Osteoblast (primary cell): ENCODE measurements at places on chromosomes 5 and 9. TPM values are rescaled to one million over a fixed set of nuclear protein-coding genes. Genes with fewer than 3 reads are reported as not detected.
A peak's percentile ranks its signal among the peaks of the same experiment; 100 is the strongest.

SMIM33 gene
- not detected in 2 replicates for total RNA-seq

CFAP77 gene
- 0.29 and 0.36 TPM in 2 replicates for total RNA-seq

PPP3R2 gene
- not detected in 2 replicates for total RNA-seq

GRAMD2B gene
- total RNA-seq: 89.8 and 94.6 TPM in 2 replicates

IL13 gene
- total RNA-seq: under 0.01 TPM in 1 of 2 replicates, not detected in the other

PCDHGB6 gene
- 6.2 and 8.0 TPM in 2 replicates for total RNA-seq

ZNF346 gene
- 18.3 and 19.2 TPM in 2 replicates for total RNA-seq

LRRC19 gene
- under 0.01 TPM in 2 replicates for total RNA-seq

LHX6 gene
- total RNA-seq: not detected in 2 replicates

ADGRD2 gene
- not detected in 2 replicates for total RNA-seq

S1PR3 gene
- total RNA-seq: 2.7 and 3.3 TPM in 2 replicates

PCDHA9 gene
- 0.29 and 0.36 TPM in 2 replicates for total RNA-seq

ADAMTS12 gene
- 6.9 and 8.3 TPM in 2 replicates for total RNA-seq

DNA sequence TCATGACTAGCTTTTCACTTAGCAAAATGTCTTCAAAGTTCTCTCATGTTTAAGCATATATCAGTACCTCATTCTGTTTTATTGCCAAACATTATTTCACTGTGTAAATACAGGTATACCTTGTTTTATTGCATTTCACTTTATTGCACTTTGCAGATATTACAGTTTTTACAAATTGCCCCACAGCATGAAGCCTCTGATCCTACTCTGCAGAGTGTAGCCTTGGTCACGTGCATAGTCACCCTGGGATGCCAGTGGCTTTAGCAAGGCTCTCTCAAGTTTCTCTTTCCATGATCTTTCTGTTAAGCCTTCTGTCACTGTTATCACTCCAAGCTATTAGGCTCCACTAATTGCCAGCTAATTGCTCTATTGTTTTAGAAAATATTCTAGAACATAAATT is 182.2 kb upstream of the GRIA1 start:
- no peak for DNase-seq
- H3K27me3 ChIP-seq: no peaks in the 10 kb centered on the region
- no peaks in the 10 kb centered on the region for H3K4me1 ChIP-seq

GRCh38 chr9:137494104-137494544 is 35.0 kb upstream of the NSMF start:
- H3K4me1 ChIP-seq: no peaks in the 10 kb centered on the region
- H3K36me3 ChIP-seq: no peaks in the 10 kb centered on the region
- no peaks in the 10 kb centered on the region for H3K27me3 ChIP-seq
- H3K27ac ChIP-seq: no peak overlapping the region
- no peak overlapping the region for H3K4me3 ChIP-seq
- DNase-seq: peak; percentile 77

DNA sequence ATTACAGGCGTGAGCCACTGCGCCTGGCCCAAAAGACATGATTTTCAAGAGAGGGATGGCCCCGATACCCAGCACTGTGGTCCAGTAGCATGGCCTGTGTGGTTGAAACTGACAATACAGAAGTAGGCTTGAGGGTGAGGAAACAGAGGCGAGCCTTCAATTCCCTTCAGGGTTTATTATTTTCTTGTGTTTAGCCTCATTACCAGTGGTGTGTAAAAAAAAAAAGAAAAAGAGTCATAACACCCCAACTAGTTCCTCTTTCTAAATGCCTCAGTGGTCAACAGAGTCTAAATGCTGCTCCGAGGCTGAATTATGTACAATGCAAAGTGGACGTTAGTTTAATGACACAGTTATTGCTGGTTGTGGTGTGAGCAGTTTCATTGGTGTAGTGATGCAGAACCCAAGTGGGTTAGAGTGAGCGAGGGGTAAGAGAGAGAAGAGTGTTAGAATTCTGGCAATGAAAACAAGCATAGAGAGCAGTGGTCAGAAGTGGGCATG is 58.8 kb downstream of the SNX30 start:
- H3K27ac ChIP-seq: no peak overlapping the region
- no peak overlapping the region for H3K4me3 ChIP-seq
- H3K4me1 ChIP-seq: no peaks in the 10 kb centered on the region
- no peaks in the 10 kb centered on the region for H3K36me3 ChIP-seq

GRCh38 chr9:124366476-124367220 is 48.6 kb downstream of the PSMB7 start:
- peak overlapping the region; percentile 16 for H3K27ac ChIP-seq
- H3K4me1 ChIP-seq: peaks cover 31% of the 10 kb centered on the region
- H3K4me3 ChIP-seq: no peak overlapping the region

DNA sequence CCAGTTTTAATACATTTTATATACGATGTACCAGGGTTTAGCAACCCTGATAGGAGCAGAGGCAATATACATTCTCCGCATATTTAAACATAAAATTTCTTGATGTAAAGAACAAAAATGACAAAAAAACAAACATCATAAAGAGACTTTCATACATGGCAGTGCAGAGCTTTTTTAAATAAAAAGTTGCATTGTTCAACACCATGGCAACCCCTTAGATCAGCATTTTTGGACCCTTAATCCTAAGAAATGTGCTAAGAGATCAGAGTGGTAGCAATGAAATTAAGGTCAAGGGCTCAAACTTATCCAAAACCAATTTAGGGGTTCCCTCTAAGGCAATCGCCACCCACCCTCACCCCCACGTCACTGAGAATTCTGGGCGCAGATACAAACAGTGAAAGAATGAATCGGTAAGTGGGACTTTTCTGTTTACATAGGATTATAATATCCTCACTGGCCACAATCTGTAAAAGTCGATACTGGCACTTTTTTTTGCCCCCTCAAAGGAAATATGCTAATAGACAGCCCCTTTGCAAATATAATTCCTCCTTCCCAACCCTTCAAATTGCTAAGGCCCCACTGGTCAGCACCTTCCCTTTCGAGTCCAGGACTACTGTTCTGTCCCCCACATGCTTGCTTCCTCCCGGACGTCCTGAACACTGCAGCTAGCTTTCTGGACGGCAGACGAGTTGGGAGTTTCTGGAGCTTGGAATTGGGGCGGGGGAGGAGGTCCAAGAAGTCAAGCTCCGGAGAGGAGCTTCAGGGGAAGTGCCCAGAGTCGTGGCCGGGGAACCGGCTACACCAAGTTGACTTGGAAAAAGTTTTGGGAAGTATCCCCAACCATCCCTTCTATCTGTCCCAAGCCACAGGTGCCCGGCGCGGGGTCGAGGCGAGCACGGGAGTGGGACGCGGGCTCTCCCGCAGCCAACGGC is 2.2 kb downstream of the GAS1 start:
- H3K27me3 ChIP-seq: peaks cover 20% of the 10 kb centered on the region
- peaks cover 9% of the 10 kb centered on the region for H3K4me1 ChIP-seq

DNA sequence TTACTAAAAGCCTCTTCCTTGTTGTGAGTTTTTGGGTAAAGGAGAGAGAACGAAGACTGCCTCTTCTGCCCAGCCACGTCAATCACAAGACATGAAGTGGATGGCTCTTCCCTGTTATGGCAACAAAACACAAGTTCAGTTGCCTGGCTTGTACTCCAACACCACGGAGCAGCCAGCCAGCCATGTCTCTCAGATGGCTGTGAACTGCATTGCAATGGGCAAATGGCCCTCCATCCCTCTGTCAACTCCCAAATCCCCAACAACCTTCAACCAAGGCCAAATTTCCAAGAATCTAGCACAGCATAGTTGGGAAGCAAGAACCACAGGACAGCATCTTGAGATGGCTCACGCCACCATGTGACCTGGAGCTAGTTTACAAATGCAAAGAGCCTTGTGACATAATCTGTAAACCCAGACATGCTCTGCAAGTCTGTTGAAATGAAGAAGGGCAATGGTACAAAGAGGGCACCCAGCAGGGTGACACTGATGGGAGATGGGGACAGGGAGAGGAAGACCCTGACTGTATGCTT is 53.9 kb downstream of the ZNF366 start:
- H3K27ac ChIP-seq: peak overlapping the region; percentile 92
- H3K4me3 ChIP-seq: no peak overlapping the region
- H3K27me3 ChIP-seq: no peaks in the 10 kb centered on the region
- DNase-seq: no peak
- peaks cover 33% of the 10 kb centered on the region for H3K4me1 ChIP-seq

- no peak for DNase-seq
- no peak overlapping the region for H3K4me3 ChIP-seq
- H3K27ac ChIP-seq: no peak overlapping the region
- peaks cover 9% of the 10 kb centered on the region for H3K4me1 ChIP-seq
Measured at GRCh38 chr5:39257554-39257953, 38.2 kb upstream of the FYB1 start.

DNA sequence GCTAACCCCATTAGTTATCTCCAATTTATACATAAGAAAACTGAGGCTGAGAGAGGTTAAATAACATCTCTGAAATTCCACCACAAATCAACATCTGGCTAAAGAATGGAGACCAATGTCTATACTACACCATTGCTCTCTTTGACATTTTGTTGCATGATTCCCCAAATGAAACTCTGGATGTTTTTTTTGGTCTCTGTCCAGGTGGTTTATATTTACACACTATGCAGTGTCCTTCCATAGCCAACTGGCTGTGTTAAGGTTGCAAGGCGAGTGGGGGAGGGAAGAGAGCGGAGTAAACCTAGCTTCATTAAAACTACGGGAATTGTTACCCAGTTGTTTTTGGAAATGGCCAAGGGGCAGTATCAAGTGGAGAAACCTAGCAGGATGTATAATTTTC is 67.2 kb downstream of the KIF4B start:
- no peak overlapping the region for H3K27ac ChIP-seq
- no peaks in the 10 kb centered on the region for H3K27me3 ChIP-seq
- DNase-seq: no peak
- H3K4me3 ChIP-seq: no peak overlapping the region
- H3K36me3 ChIP-seq: no peaks in the 10 kb centered on the region
- peaks cover 4% of the 10 kb centered on the region for H3K4me1 ChIP-seq

DNA sequence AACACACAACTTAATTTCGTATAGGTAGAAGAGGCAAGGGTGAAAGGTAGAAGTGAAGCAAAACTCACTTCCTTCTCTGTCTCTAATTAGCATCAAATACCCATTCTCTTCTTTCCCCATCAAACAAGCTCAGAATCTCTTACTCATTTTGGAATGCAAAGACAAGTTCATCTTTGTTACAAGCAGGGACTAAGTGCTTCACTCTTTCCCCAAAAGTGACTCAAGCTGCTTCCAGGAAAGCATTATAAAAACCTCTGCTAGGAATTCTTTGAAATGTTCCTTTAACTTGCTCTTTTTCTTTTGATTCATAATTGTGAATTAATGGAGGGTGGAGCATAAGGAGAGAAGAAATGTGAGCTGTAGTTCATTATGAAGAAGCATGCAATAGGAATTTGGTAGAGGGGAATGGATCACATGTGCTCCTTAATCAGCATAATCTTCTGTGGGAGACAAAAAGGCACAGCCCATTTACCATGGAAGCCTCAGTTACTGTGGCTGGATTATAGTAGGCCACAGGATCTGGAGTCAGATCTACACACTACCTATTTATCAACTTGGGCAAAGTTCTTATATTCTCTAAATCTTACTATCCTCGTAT is 109.5 kb upstream of the DPYSL3 start:
- H3K27me3 ChIP-seq: no peaks in the 10 kb centered on the region
- peak; percentile 52 for DNase-seq
- no peak overlapping the region for H3K4me3 ChIP-seq
- H3K36me3 ChIP-seq: no peaks in the 10 kb centered on the region
- H3K27ac ChIP-seq: no peak overlapping the region
- H3K4me1 ChIP-seq: no peaks in the 10 kb centered on the region

- H3K27me3 ChIP-seq: no peaks in the 10 kb centered on the region
- peak; percentile 78 for DNase-seq
- H3K27ac ChIP-seq: no peak overlapping the region
- peaks cover 6% of the 10 kb centered on the region for H3K4me1 ChIP-seq
- H3K36me3 ChIP-seq: no peaks in the 10 kb centered on the region
- no peak overlapping the region for H3K4me3 ChIP-seq
Measured at GRCh38 chr9:36551129-36551528, 21.6 kb upstream of the MELK start.

- H3K4me3 ChIP-seq: peak overlapping the region; percentile 81
- peak; percentile 77 for DNase-seq
- peak overlapping the region; percentile 54 for H3K27ac ChIP-seq
- H3K4me1 ChIP-seq: peaks cover 32% of the 10 kb centered on the region
Measured at GRCh38 chr9:96450613-96451528, 902 bp downstream of the HABP4 start.

GRCh38 chr5:159807586-159807985 is 108.7 kb upstream of the ADRA1B start:
- no peak overlapping the region for H3K27ac ChIP-seq
- H3K4me3 ChIP-seq: no peak overlapping the region
- H3K4me1 ChIP-seq: no peaks in the 10 kb centered on the region
- H3K27me3 ChIP-seq: no peaks in the 10 kb centered on the region
- DNase-seq: no peak
- H3K36me3 ChIP-seq: no peaks in the 10 kb centered on the region

DNA sequence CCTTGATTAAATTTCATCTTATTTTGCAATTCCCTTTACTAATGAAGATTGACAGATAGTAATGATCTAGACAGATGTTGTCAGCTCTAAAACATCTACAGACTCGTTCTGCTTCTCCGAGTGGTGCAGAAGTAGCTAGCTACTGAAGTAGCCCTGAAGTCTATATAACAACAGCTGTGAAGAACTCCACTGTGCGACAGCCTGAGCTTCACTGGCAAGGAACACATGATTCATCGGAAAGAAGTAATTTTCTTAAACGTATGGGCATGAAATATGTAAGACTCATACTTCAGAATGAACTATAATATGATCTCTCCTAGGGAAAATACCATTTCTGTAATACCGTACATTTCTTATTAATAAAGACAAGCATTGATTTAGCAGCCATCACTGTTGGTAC is 96.2 kb downstream of the TRPM3 start:
- H3K27me3 ChIP-seq: peaks cover 3% of the 10 kb centered on the region
- H3K36me3 ChIP-seq: no peaks in the 10 kb centered on the region
- DNase-seq: no peak
- H3K27ac ChIP-seq: no peak overlapping the region
- H3K4me3 ChIP-seq: no peak overlapping the region

GRCh38 chr5:430214-430925 is 12.6 kb upstream of the EXOC3 start:
- no peaks in the 10 kb centered on the region for H3K27me3 ChIP-seq
- H3K4me3 ChIP-seq: no peak overlapping the region
- H3K27ac ChIP-seq: peak overlapping the region; percentile 79
- DNase-seq: peak; percentile 79

- peak overlapping the region; percentile 22 for H3K4me3 ChIP-seq
- no peaks in the 10 kb centered on the region for H3K36me3 ChIP-seq
- no peaks in the 10 kb centered on the region for H3K27me3 ChIP-seq
- H3K27ac ChIP-seq: peak overlapping the region; percentile 66
- peak; percentile 96 for DNase-seq
Measured at GRCh38 chr9:16985559-16986348, 115.3 kb upstream of the BNC2 start.

GRCh38 chr5:131685516-131686171 is 50.6 kb upstream of the RAPGEF6 start:
- peaks cover 11% of the 10 kb centered on the region for H3K36me3 ChIP-seq
- no peak for DNase-seq
- no peak overlapping the region for H3K4me3 ChIP-seq
- H3K27ac ChIP-seq: no peak overlapping the region
